ENCODE measurements at places on chromosomes 5 and 9. TPM values are rescaled to one million over a fixed set of nuclear protein-coding genes. Genes with fewer than 3 reads are reported as not detected.

GRCh38 chr9:125558453-125559092 lies 148.4 kb downstream of the MAPKAP1 start:
- DNase-seq = peak; percentile 63

The HRCT1 gene
- total RNA-seq = 31.8 TPM

GRCh38 chr9:95204310-95204709 lies 113.2 kb downstream of the FANCC start:
- DNase-seq = no peak

DNA sequence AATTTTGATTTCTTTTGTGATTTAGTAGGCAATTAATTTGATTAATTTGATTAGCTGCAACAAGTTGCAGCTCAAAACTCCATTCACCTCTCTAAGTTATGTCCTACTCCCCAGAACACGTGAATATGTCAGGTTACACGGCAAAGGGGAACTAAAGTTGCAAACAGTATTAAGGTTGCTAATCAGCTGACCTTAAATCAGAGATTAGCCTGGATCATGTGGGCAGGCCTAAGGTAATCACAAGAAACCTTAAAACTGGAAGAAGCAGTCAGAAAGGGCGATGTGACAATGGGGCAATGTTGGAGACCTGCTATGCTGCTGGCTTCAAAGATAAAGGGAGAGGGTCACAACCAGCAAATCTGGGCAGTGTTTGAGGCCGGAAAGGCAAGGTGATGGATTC lies 47.3 kb upstream of the ANXA1 start:
- no peak for DNase-seq

The SMIM27 gene
- total RNA-seq = 2.0 TPM

GRCh38 chr9:122144836-122145591 lies 14.6 kb downstream of the NDUFA8 start:
- DNase-seq = no peak

- no peak for DNase-seq
Measured at GRCh38 chr9:134399435-134400056, 73.3 kb downstream of the RXRA start.

DNA sequence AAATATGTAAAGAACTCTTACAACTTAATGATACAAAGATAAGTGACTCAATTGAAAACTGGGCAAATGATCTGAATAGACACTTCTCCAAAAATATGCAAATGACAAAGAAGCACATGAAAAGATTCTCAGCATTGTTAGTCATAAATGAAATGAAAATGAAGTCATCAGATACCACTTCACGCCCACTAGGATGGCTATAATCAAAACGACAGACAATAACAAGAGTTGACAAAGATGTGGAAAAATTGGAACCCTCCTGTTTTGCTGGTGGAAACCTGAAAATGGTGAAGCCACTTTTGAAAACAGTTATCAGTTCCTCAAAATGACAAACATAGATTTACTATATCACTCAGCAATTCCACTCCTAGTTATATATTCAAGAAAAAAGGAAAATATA lies 7.9 kb upstream of the SYK start:
- DNase-seq = no peak

DNA sequence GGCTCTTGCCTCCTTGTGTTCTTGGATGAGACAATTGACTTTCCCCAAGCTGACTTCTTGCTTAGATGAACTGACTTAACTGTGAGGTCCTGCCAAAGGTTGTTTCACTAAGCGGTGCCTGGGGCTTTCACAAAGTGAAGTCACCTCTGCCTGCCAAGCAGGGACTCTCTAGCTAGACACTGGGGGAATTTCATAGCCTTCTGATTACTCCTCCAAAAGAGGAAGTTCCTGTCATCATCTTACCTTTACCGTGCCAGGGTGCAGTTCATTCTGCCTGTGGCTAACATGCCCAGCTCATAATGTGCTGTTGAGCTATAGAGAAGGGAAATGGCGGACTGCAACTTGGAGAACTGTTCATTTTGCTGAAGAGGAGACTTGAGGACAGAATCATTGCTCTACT lies 472.0 kb upstream of the WWC1 start:
- no peak for DNase-seq

The PIP5KL1 gene
- total RNA-seq = 4.6 TPM

The GABBR2 gene
- not detected for total RNA-seq

The LHX3 gene
- not detected for total RNA-seq

GRCh38 chr9:77663754-77664153 lies 15.6 kb upstream of the GNA14 start:
- peak; percentile 54 for DNase-seq

GRCh38 chr5:171175746-171176145 lies 133.3 kb upstream of the TLX3 start:
- no peak for DNase-seq

- no peak for DNase-seq
Measured at GRCh38 chr9:27193886-27194285, 84.9 kb downstream of the TEK start.

GRCh38 chr5:33781286-33781685 lies 110.5 kb downstream of the ADAMTS12 start:
- DNase-seq = no peak

The F12 gene
- total RNA-seq = 20.1 TPM

DNA sequence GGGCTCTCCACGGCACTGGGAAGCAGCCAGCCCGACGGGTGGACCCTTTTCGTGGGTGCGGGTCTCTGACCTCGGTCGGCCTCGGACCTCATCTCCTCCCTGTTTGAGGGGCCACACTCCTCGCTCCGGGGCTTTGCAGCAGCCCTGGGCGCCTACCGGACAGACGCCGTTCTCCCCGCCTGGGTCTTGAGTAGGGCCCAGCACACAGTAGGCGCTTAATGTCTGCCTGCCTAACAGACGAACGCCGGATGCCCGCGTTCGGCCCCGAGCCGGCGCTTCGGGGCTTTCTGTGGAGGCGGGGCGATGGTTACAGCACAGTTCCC lies 842 bp upstream of the GTF3C5 start:
- no peak for DNase-seq

DNA sequence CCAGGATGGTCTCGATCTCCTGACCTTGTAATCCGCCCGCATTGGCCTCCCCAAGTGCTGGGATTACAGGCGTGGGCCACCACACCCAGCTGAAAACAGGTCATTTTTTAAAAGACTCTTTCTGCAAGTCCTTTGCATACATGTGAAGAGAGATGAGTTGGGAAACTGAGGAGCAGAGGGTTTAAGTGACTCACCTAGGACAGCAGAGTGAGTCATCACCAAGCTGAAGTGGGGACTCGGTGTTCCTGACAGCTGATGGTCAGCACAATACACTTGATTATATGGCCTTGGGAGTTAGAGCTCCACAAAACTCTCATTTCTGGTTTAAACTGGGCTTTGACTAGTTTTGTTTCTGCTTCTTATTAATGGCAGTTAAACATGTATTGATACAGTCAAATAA lies 38.1 kb upstream of the SSBP2 start:
- no peak for DNase-seq

DNA sequence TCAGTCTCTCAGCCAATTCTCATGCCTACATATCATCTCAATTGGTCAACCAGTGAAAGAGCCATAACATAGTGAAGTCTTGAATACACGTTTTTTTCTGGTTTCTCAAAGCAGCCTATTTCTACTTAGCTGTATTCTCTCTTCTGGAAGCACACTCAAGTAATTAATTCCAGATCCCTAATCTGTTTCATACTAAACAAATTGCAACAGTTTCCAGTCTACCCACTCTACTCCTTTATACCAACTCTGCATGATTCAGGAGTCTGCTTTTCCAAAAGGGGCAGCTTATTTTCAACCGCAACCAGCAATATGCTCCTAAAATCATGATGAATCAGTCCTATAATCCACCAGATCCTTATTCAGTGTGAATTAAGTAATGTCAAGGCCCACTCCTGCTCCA lies 211.7 kb downstream of the TLE1 start:
- no peak for DNase-seq

The GAS1 gene
- total RNA-seq = 36.2 TPM

GRCh38 chr5:41335596-41336181 lies 122.4 kb upstream of the C6 start:
- no peak for DNase-seq

GRCh38 chr5:44697025-44697424 lies 111.7 kb upstream of the MRPS30 start:
- no peak for DNase-seq

- no peak for DNase-seq
Measured at GRCh38 chr5:60339691-60340201, 360.2 kb downstream of the DEPDC1B start.

- peak; percentile 83 for DNase-seq
Measured at GRCh38 chr9:114372921-114373448, 14.8 kb downstream of the AKNA start.

The DAB2IP gene
- 159 TPM for total RNA-seq

GRCh38 chr9:21452681-21453080 lies 12.4 kb downstream of the IFNA1 start:
- no peak for DNase-seq

The CDX1 gene
- 249 TPM for total RNA-seq

The GPR150 gene
- total RNA-seq = 0.41 TPM

DNA sequence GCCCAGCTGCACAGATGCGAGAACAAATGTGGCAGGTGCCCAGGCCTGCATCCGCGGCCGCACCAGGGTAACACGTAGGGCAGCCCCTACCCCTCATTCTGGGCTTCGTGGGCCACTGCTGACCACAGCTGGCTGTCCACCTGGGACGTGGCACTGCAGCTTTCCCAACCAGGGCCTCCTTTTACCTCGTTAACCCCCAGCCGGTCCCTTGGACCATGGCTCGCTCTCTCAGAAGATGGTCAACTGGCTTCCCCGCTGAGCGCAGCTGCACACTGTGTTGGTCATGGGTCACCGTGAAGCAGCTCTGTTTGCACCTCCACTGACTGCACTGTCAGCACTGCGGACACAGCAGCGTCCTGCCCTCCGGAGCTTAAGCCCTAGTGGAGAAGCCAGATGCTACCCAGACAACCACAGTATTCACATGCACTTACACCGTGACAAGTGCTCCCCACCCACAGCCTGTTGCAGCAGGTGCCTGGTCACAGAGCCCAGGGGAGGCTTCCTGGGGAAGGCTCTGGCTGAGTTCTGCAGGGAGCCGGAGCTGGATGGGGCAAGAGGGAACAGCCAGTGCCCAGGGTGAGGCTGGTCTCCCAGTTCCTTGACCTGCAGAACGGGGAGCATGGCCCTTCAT lies 10.5 kb upstream of the PLEKHG4B start:
- no peak for DNase-seq

GRCh38 chr9:99778836-99779235 lies 42.8 kb upstream of the NR4A3 start:
- no peak for DNase-seq

The NCS1 gene
- 34.4 TPM for total RNA-seq

DNA sequence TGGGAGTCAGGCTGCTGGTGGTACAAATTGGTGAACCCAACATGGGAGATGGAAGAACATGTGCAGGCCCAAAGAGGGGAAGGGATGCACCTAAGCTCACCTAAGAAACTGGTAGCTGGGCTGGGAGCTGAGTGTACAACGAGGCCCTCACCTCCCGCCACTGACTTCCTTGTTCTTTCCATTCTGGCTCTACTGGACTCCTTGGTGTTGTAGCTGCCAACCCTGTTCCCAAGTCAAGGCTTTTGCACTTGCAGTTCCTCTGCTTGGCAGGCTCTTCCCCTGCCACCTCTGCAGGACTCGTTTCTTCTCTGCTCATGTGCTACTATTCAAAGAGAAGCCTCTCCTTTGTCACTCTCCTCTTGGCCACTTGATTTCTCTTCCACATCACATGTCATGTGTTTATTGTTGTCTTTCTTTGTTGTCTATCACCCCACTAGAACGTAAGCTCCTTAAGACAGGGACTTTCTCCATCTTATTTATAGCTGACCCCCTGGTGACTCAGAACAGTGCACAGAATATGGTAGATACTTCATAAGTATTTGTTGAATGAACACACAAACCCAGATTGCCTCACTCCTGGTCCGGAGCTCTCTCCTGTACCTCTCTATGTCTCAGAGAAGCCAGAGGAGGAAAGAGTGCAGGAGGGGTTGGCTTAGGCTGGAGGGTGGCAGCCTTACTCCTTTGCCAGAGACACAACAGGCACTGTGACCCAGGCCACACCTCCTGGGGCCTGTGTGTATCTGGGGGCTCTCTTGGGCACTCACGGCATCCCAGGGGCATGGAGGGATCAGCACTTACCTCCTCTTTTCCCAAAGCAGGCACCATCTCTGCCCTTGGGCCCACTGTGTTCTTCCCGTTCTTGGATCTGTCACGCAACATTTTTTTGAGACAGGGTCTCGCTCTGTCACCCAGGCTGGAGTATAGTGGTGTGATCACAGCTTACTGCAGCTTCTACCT lies 5.2 kb upstream of the SPINK4 start:
- no peak for DNase-seq

GRCh38 chr9:113520109-113520642 lies 56.6 kb downstream of the RGS3 start:
- DNase-seq = peak; percentile 64

The PHYHD1 gene
- 6.3 TPM for total RNA-seq

GRCh38 chr5:171826132-171826531 lies 40.5 kb downstream of the SMIM23 start:
- DNase-seq = no peak

The BAAT gene
- not detected for total RNA-seq

The PDGFRB gene
- total RNA-seq = 20.2 TPM

DNA sequence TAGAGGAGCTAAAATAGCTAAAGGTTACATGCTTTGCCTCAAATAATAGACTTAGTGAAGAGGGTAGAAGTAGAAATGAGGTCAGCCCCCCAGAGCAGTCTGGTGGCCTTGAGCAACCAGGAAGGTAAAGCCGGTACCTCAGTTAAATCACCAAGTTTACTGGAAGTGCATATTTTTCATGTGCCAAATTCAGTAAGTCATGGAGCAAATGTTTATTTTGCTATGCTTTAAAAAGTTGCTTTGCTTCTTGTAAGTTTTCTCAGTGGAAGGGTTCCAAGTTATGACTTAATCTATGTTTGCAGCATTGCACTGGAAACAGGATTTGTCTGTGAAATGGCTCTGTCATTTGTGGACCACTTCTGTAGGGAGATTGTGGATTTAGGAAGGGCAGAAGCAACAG lies 256.7 kb downstream of the ARRDC3 start:
- no peak for DNase-seq

The OR1Q1 gene
- not detected for total RNA-seq

The NR6A1 gene
- total RNA-seq = 9.7 TPM

The IFNB1 gene
- total RNA-seq = not detected

- DNase-seq = no peak
Measured at GRCh38 chr5:143495821-143496275, 92.4 kb upstream of the NR3C1 start.

- DNase-seq = no peak
Measured at GRCh38 chr9:75130621-75131230, 42.4 kb downstream of the OSTF1 start.

GRCh38 chr9:95920017-95920416 lies 44.5 kb downstream of the ERCC6L2 start:
- DNase-seq = no peak

GRCh38 chr9:125747765-125748445 lies 732 bp downstream of the PBX3 start:
- peak; percentile 42 for DNase-seq

DNA sequence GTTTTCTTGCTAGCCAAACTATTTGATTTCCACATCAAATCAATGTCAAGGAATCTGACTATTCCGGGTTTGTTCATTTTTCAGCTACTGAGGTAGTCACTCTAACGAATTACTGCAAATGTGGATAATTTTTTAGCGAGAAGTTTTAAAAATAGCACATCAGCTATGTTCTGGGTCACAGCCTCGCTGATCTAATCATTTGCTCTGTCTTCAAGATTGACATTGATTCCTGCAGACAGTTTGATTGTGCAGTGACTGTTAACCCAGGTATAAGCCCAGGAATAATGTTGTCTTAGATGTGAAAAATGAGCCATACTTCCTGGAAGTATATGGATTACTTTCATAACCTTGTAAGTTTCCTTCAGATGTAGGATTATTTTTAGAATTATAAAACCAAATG lies 175.1 kb downstream of the BAAT start:
- no peak for DNase-seq

- no peak for DNase-seq
Measured at GRCh38 chr9:80500300-80500699, 928.5 kb downstream of the TLE4 start.

Data from transverse colon (tissue), 4 donors.